ENCODE measurements at places on chromosomes 2 and 18. TPM values are rescaled to one million over a fixed set of nuclear protein-coding genes. Genes with fewer than 3 reads are reported as not detected.

The CRYBA2 gene
- total RNA-seq, result not detected

The CRACDL gene
- total RNA-seq, result 0.27 TPM

DNA sequence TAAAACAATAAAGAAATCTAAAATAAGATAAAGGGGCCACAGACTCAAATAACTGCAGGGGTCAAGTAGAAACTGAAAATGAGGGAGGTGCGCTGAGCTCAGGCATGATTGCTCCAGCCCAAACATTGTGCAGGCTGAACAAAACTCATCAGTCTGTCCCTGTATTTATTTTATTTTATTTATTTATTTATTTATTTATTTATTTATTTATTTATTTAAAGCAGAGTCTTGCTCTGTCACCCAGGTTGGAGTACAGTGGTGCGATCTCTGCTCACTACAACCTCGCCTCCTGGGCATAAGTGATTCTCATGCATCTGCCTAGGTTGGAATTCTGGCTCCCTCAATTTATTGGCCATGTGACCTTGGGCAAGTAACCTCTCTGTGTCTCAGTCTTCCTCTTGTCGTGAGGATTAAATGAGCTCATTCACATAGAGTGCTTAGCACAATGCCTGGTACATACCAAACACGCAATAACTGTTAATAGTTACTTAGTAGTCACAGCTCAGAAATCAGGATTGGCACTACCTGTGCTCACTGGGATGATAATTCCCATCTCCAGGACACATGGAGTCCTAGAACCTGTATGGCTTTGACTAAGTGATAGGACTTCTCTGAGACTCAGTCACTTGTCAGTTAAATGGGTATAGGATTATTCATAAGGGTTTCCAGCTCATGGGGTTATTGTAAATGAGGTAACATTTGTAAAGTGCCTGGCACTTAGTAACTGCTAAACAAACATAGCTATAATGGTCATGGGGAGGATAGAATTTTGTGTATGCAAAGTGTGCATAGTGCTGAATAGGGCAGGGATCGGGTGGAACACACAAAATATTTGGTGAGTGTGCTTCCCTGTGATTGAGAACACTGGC lies 6.0 kb downstream of the SPEG start:
- DNase-seq, result no peak

The CIB4 gene
- not detected for total RNA-seq

GRCh38 chr2:151251012-151251411 lies 10.7 kb downstream of the RBM43 start:
- DNase-seq, result no peak

- DNase-seq, result no peak
Observed at GRCh38 chr2:187920511-187920910, 366.3 kb upstream of the TFPI start.

- DNase-seq, result no peak
Observed at GRCh38 chr2:108355906-108356734, 21.6 kb upstream of the SULT1C4 start.

- no peak for DNase-seq
Observed at GRCh38 chr2:216517447-216518225, 19.0 kb downstream of the RPL37A start.

DNA sequence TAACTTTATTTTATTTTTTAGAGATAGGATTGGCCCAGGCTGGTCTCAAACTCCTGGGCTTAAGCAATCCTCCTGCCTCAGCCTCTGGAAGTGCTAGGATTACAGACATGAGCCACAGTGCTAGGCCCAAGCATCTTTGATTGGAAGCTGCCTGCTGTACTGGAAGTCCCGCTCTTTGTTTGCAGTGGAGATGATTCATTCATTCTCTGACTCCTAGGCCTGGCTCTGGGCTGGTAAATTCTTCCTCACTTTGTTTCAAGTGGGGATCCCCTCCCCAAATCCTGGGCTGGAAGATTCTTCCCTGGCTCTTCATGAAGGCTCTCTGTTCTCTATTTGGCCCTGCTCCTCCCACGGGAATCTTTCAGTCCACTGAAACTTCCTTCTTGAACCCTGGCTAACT lies 81.9 kb downstream of the NEURL3 start:
- no peak for DNase-seq

The EML6 gene
- 2.3 TPM for total RNA-seq

The KIF5C gene
- 18.2 TPM for total RNA-seq

The GPR155 gene
- 4.5 TPM for total RNA-seq

- DNase-seq, result no peak
Observed at GRCh38 chr18:10094655-10095054, 180.8 kb downstream of the VAPA start.

GRCh38 chr2:85722519-85722918 lies 28.4 kb downstream of the GNLY start:
- no peak for DNase-seq

- DNase-seq, result no peak
Observed at GRCh38 chr2:38095079-38095995, 19.4 kb upstream of the CYP1B1 start.

- DNase-seq, result no peak
Observed at GRCh38 chr2:12293874-12294273, 422.9 kb upstream of the TRIB2 start.

DNA sequence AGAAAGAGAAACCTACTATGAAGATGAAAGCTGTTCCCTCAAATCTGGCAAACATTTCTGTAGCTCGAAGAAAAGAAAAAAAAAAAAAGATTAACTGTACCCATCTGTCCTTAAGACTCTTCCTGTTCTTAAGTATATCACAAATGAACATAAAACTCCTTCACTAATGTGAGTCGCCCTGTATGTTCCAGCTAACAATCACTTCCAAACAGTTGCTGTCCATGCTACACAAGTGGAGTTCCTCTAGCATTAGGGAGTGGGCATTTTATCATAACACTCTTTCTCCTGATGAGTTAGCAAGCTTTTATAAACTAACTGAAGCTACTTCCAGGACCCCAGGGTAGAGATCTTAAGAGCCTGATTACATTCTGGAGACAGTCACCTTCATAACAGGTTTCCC lies 5.8 kb downstream of the CUL3 start:
- DNase-seq, result no peak

The NEU4 gene
- not detected for total RNA-seq

GRCh38 chr2:179817181-179817841 lies 44.1 kb downstream of the ZNF385B start:
- DNase-seq, result no peak

DNA sequence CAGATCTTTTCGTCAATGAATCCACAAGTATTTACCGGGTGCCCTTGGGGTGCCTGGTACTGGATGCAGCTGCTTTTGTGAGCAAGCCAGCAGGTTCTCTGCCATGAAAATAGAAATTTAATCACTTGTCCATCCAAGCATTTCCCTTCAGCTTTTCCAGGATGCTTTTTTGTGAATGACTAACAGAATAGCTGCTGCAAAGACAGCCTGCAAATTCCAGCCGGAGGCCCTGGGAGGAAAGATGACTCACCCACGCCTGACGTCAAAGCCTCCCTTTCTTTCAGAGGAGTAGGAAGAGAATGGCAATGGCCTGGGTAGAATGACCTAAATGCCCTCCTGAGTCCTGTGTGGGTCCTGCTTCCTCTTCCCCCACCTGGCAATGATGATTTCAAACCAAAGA lies 111.9 kb downstream of the AP1S3 start:
- no peak for DNase-seq

Data from CD8-positive, alpha-beta memory T cell (primary cell).